ENCODE measurements at places on chromosomes 11 and 22.

DNA sequence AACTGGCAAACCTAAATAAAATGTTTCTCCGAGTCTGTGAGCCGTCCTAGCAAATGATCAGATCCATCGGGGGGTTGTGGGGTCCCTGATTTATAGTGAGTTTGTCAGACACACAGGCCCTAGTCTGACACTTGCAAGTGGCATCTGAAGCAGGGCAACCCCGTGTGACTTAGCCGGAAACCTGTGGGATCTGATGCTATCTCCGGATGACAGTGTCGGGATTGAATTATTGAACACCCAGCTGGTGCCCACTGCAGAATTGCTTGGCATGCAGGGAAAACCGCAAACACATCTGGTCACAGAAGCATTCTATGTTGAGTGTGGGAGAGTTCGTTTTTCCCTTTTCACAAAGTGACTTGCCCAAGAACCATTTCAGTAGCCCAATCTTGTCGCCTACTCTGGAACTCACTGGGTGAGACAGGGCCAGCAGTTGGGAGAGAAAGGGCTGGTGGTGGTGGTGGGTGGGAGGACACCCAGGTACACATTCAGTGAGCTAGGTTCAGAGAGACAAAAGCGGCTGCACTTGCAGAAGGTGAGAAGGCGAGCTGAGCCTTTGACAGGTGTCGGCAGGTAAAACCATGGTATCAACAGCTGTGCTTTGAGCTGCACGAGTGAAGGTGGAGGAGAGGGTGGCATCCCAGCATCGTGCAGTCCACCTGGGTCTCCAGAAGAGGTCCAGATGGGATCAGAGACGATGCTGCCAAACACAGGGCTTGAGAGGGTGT, 33.7 kb upstream of the B3GAT1 start:
- no peak for DNase-seq

DNA sequence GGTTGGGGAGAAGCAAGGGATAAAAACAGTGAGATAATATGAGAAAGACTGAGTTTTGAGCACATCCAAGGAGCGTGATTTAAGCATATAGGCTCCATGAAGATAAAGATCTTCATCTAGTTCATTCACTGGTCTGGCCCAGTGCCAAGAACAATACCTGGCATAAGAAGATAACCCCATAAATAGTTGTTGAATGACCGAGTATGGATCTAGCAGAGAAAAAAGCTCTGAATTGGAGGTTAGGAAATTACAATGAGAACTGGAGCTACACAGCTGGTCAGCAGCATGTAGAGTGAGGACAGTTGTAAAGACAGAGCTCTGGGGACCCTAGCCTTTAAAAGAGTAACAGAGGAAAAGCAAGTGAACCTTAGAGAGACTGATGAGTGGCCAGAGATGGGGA, 33.0 kb upstream of the PAK1 start:
- DNase-seq, result no peak

DNA sequence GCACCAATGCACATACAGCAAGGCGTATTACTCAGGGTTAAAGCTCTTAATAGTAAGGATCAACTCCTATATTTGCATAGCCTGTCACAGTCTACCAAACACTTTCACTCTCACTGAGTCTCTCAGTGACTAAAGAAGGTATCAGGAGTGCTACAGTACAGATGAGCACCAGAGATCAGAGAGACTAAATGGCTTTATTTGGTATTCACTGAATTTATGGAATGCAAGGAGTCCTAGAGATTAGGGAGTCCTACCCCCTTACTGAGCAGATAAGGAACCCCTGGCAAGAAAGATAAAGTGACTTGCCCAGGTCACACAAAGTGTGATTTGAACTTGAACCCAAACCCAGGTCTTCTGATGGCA, 396.4 kb upstream of the CCDC90B start:
- no peak for DNase-seq

GRCh38 chr11:12768726-12769673, 94.8 kb downstream of the TEAD1 start:
- no peak for DNase-seq

- peak; percentile 68 for DNase-seq
Measured at GRCh38 chr11:124761301-124762104, 587 bp downstream of the ESAM start.

- no peak for DNase-seq
Measured at GRCh38 chr11:36425561-36426081, 84.5 kb downstream of the TRAF6 start.

- no peak for DNase-seq
Measured at GRCh38 chr22:37887584-37888378, 18.3 kb upstream of the MICALL1 start.

DNA sequence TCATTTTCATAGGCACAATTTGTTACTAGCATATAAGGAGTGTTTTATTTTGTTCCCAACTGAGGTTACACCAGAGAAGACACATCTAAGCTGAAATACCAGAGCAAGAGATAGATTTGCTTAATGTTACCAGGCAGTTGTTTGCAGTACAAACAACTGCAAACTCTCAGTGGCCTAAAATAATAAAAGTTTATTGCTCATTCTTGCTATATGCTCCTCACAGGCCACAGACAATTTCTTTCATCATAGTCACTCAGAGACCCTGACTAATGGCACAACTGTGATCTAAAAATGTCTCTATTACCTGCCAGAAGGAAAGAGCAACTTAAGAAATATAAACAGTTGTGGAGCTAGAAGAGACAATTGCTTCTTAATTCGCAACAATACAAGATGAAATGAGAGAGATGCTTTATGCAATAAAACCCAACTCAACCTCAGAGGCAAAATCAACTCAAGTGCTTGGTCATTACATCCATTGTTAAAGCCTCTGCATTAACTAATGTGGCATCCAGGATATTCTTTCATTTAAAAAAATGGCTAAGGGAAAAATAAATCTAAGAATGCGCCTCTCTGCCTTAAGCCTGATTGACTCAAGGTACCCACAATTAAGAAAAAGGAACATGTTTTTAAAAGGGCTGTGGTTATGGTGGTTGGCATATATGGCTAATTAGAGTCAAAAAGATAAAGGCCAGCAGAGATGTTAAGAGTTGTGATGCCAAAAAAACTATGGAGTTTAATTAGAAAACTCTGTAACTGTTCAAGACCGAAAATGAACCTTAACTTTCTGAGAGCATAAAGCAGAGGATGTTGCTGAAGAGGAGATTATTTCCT, 103.7 kb downstream of the CD44 start:
- no peak for DNase-seq

DNA sequence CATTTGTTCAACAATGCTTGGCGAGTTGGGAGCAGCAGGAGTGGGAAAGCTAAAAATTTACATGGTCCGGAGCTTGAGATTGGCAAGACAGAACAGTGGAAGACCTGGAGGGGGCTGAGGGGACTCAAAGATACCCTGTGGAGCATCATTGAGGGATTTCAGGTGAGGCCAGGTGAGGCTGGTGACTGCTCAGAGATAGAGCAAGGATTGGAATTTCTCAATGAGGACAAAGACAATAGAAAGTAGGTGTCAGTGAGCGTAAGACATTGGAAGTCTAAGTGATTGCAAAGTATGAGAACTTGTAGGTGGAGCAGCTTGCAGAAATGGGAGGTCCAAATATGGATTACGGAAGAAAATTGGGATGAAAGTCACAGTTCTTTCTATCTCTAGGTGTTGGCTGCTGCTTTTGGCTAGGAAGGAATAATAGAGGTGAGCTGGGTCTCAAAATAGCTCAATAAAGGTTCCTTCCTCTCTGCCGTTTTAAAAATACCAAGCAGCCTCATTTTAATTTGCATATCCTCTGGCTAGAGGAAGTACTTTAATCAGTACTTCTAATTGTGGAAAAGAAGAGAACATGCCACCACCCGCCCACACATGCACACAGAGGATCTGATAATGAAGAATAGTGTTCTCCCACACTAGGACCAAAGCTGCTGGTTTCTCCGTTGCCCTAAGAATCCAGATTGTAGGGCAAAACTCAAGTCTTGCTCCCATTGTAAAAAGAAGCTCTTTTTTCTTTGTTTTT, 41.8 kb upstream of the SORL1-AS1 start:
- no peak for DNase-seq

- DNase-seq, result no peak
Measured at GRCh38 chr11:61862714-61863547, 28.4 kb downstream of the FADS3 start.

DNA sequence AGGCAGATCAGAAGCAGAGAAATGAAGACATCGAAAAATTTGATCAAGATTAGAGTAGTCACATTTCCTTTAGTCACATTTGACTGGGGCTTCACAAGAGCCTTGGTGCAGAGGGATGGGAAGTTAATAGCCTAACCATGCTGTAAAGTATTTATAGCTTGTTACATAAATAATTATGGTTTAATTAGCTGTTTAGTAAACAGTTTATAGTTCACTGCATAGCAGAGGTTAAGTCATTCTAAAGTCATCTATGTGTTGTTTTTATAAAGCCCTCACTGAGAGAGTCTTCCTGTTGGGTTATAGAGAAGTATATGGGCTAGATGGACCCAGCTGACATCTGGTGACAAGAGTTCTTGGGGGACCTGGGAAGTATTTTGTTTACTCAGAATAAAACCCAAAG, 47.1 kb downstream of the INSC start:
- no peak for DNase-seq

DNA sequence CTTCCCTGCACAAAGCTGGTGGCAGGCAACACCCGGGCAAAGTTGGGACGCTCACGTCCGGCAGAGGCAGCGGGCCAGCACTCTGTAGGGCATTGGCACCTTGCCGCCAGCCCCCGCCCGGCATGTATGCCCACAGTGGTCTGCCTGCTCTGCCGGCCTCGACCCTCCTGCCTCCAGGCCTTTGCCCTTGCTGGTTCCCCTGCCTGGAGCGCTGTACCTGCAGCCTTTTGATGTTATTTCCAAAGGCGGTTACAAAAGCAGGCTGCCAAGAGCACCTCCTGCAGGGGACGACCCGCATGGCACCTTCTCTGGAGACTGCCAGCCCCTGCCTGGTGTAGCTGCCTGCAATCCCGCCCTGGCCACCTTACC, 56.5 kb upstream of the SHISAL1 start:
- DNase-seq, result no peak

DNA sequence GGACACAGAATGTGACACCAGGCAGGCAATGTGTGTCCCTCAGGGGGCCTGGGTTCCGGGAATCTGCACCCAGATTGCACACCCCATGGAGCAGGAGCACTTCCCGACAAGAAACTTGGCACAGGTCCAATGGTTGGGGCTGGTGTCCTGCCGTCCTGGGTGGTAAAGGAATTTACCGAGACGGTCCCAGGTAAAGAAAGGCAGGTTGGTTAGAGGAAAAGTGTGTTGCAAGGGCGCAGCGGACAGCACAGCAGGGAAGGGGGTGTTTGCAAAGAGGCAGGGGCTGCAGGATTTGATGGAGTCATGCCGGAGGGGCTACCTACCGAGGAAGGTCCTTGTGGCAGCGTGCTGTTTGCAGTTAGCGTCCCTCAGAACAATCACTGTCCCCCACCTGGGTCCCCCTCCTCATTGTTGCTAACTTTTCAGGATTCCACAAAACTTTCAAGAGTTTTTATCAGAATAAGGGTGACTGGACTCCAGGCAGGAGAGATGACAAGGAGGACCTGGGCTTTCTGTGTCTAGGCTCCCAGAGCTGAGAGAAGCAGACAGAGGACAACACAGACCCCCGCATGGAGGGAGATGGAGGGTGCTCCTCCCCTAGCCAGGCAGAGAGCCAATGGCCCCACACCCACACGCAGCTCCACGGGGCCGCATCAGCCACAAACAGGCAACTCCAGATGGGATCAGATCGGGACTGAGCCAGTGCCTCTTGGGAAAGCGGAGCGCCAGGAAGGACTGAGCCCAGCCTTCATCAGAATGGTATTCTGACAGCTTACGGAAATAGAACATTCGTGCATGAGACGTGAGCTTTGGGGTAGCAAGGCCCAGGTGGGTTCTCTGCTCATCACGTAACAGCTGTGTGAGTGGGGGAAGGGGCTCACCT, 1423.9 kb downstream of the BRD1 start:
- no peak for DNase-seq

GRCh38 chr11:45264839-45265515, 21.2 kb downstream of the SYT13 start:
- DNase-seq, result no peak

DNA sequence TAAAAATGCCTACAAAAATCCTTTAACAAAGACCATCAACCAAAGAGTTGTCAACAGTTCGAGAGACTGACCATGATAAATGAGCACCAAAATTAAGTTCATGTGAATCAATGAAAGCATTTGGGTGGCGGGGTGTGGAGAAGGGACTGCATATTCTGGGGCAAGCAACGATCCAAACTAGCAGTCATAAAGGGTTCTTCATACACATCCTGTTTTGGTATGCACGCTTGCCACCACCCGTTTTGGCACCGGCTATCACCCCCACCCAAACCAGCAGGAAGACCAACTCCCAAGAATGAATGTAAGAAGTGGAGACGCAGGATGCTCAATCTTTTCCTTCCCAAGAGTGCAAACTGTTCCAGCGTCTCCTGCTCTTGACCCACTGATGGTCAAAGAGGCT, 80.8 kb downstream of the SGSM3 start:
- DNase-seq, result no peak

DNA sequence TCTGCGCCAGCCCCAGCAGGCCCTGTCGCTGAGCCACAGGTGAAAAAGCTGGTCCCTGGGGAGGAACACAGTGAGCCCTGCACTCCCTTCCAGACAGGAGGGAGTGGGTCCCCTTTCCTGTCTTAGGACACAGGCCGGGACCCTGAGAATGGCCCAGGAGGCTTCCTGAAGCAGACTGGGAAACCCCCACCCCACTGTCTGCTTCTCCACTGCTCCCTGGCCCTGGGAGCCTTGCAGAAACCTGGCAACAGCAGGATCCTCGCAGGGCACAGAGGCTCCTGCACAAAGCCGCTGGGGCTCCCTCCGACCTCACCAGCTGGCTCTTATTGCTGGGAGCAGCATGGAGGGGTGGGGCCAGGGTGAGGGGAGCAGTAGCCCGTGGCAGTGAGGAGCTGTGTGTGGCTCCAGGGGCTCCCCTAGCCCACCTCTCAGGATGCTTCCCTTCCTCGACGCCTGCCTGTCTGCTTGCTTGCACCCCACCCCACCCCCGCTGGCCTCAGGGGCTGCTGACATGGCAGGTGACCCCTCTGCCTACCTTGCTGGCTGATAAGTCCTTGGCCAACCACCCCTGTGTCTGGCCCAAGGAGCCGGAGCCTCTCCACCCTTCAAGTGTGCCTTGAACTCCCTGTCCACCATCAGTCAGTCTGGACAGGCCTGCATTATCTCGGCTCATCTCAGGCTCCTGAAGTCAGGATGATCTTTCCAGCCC, 72.1 kb upstream of the KCNQ1OT1 start:
- peak; percentile 77 for DNase-seq

DNA sequence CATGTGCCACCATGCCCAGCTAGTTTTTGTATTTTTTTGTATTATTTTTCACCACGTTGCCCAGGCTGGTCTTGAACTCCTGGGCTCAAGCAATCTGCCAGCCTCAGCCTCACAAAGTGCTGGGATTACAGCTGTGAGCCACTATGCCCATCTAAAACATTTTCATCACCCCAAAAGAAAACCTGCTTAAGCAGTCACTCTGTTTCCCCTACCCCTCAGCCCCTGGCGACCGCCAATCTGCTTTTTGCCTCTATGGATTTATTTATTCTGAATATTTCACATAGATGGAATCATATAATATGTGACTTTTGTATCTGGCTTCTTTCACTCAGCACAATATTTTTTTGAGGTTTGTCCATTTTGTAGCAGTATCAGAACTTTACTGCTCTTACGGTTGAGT, 18.6 kb upstream of the P2RY2 start:
- DNase-seq, result no peak

GRCh38 chr22:47384977-47385376, 622.5 kb downstream of the TBC1D22A start:
- DNase-seq, result no peak

- DNase-seq, result no peak
Measured at GRCh38 chr11:33835143-33835878, 56.6 kb downstream of the LMO2 start.

- DNase-seq, result peak; percentile 77
Measured at GRCh38 chr22:42881982-42882656, 25.0 kb upstream of the ARFGAP3 start.

All from WERI-Rb-1 (cell line).